ENCODE measurements at places on chromosomes 7 and 10. TPM values are rescaled to one million over a fixed set of nuclear protein-coding genes. Genes with fewer than 3 reads are reported as not detected.

ITGB8 gene
- 91.2 TPM for total RNA-seq

ADAM22 gene
- 18.6 TPM for total RNA-seq

SFRP5 gene
- 0.58 TPM for total RNA-seq

HKDC1 gene
- 9.2 TPM for total RNA-seq

OR2A1 gene
- 0.29 TPM for total RNA-seq

DRGX gene
- not detected for total RNA-seq

SHTN1 gene
- total RNA-seq: 5.3 TPM

All from metanephros (tissue), 2 donors.